Common myeloid progenitor, CD34-positive (primary cell): ENCODE measurements at places on chromosomes 2 and 18.
A peak's percentile ranks its signal among the peaks of the same experiment; 100 is the strongest.

DNA sequence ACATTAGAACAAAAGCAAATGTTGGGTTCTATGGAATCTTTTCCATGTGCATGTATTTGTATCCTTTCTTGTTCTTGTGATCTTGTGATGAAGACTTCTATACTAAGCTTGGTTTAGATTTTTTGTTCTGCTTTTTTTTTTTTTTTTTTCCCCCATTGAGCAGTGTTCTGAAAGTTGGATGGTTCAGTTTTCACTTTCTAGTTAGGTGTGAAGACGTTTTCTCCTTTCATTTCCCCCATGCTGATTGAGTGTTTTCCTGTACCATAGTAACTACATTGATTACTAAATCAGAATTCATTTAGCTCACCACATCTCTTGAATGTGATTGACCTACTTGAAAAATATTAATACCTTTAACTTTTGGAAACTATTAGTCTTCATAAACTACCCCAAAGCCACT is 34.1 kb downstream of the NOP58 start:
- no peak for DNase-seq

- no peak for DNase-seq
These were observed 16.1 kb downstream of the MOCOS start for GRCh38 chr18:36203360-36203895.

- peak; percentile 34 for DNase-seq
These were observed 43.4 kb downstream of the PLEKHA3 start for GRCh38 chr2:178523596-178524134.

GRCh38 chr18:25314838-25315190 is 37.2 kb downstream of the ZNF521 start:
- no peak for DNase-seq

- no peak for DNase-seq
These were observed 1.9 kb downstream of the MCFD2 start for GRCh38 chr2:46913471-46914381.

DNA sequence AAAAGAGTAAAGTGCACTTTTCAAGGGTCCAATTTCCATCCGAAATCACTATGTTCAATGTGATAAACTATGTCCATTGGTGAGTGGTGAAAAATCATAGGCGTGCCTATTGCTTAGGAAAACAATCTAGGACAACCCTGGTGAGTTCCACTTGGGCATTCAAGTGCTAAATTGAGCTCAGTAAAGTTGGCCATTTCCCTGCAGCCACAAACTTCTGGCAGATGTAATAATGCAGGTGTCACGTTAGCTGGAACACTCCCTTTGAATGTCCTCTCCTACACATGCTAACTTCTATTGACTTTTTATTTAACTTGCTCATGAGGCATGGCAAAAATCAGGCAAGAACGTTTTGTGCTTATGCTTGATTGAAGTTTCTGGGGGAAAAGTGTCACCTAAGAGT is 67.1 kb downstream of the CPS1 start:
- DNase-seq: no peak

DNA sequence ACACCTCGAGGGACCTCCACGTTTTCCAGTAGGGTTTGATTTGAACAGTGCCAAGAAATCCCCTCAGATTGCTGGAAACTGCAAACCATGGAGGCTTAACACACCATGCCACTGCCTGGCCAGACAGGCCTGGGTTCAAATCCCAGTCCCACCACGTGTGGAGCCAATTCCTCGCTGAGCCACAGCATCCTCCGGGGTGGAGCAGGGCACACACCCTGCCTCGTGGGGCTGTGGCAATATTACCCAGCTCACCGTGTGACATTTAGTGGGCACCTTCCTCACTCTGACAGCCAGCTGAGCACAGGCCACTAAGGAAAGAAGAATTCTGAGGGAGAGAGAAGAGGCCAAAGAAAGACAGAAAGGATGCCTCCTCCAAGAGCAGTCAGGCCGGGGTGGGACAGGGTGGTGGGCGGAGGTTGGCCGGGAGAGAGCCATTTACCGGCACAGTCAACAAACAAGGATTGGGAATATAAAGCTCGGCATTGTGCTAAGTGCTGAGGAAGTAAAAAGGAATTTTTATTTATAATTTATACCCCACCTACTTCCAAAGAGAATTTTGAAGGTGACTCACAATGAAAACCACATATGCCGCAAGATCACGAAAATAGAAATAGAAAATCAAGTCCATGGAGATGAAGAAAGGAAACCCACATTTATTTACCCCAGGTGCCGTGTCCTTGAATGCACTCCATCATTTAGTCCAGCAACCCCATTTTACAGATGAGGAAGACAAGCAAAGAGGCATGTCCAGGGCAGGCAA is 111.5 kb downstream of the MCFD2 start:
- DNase-seq: no peak

DNA sequence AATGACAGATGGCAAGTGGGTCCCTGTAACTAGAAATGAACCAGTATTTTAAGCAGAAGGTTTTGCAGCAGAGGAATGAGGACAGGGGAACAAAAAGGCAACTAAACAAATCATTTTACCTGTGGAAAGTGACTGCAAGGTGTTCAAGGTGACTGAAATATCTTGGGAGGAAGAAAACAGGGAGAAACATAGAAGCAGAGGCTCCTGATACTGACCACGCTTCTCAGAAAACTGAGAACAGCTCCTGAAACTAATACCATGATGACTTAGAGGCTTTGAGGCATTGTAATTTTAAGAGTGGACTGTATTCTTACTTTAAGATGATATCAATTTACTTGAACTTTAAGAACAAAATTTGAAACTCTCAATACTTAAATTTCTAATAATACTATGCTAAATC is at the start of gene DYTN:
Gene DYTN, minus strand, starts transcription at position 101 of the 400 bp plus-strand sequence. CDS start 117 bp downstream, outside the sequence.
- no peak for DNase-seq

- no peak for DNase-seq
These were observed 1635.2 kb downstream of the SUCLG1 start for GRCh38 chr2:82823892-82824291.

DNA sequence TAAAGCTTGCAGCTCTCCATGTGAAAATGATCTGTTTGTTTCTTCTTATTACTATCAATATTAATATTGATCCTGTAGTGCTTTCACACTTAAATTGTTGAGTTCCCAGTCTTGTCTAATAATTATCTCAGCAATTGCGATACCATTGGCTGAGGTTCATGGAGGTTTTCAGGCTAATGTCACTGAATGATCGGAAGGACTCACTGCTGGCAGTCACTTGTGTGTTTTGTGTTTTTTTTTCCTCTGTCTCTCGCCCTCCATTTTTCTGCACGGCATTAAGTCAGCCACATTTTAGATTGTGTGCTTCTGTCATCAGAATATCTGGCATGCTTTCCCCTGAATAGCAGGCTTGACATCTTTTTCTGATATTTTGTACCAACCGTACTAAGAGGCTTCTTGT is 43.7 kb downstream of the AGAP1 start:
- no peak for DNase-seq

DNA sequence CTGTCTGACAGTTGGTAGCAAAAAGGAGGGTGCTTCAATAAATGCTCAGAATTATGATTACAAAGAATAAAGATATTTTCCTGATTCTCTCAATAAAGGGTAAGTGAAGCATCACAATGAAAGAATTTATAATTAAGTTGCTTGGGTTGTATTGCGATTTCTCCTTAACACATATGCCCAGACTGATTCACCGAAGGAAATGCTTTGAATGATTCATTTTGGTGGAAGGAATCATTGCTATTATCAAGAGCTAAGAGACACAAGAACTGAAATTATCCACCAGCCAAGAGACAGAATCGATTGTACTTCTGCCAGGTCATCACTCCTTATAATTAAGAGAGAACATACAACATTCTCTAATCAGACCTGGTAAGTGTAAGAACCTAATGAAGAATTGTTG is 301.4 kb downstream of the NR4A2 start:
- no peak for DNase-seq

GRCh38 chr18:67132919-67133318 is 383.6 kb downstream of the DSEL start:
- DNase-seq: no peak

DNA sequence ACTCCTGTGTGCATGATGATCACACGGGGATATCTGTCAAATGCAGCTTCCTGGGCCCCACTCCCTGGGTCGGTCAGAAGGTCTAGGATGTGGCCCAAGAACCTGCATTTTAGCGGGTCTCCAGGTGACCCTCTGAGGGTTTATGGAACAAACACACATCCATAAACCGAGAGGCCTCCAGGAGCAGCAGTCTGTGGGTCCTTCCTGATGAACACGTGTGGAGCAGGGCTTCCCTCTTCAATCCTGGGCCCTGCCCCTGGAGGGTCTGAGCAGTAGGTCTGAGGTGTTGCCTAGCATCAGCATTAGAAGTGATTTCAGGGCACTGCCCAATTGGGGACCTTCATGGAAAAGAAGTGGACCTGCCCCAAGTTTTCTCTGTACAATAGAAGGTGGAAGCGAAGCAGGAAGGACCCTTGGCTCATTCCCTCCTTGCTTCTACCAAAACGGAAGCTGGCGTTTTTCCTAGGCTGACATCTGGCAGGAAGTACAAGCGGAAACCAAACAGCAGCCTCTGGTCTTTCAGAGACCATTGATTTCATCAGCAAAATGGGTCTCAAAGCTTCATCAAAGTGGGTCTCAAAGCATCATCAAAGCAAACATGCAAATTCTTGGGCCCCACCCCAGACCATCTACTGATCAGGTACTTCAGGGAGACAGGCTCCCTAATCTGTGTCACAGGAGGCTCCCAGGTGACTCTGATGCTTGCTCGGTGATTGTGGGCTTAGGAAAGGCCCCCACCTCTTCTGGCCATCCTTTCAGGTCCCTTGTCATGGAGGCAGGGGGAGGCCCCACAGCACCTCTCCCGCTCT is 30.7 kb downstream of the INO80C start:
- DNase-seq: no peak
